Kidney tubule cell (primary cell): ENCODE measurements at places on chromosomes 6 and 20.

DNA sequence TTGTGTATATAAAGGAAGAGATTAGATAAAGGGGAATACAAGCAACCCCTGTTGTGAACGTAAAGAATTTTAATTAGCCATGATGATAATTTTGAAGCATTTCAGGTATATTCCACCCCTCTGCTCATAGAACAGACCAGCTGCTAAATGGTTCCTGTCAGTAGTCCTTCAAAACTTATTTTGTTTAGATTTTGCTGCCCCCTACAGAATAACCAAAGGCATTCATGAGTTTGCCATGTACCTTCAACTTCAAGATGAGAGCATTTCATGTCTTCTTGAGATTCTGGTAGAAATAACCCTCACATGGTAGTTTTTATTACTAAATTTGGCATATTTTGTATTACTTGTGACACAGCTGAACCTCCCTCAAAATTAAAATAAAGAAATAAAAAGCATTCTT is 1586.7 kb downstream of the HACE1 start:
- peak; percentile 3 for DNase-seq

- no peak for DNase-seq
Observed at GRCh38 chr6:159948199-159948598, 20.7 kb upstream of the IGF2R start.

GRCh38 chr20:46025376-46025783 is 3.6 kb upstream of the SLC12A5 start:
- no peak for DNase-seq

- peak; percentile 64 for DNase-seq
Observed at GRCh38 chr6:19719691-19720128, 117.5 kb upstream of the ID4 start.

DNA sequence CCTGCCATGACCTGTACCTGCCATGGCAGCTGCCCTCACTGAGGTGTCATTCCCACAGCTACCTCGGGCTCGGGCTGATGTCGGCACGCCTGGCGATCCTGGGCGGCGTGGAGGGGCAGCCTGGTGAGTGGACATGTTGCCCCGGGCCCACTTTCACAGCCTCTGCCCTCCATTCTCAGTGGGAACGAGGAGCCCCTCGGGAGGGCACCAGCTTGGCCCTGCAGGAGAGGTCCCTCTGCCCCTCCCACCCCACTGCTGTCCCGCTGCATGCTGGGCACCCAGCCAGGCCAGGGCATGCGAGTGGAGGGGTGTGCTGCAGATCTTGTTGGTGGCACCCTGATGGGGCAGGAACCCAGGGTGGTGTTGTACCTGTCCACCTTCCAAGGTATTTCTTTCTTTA is 23.0 kb downstream of the ENTPD6 start:
- no peak for DNase-seq

DNA sequence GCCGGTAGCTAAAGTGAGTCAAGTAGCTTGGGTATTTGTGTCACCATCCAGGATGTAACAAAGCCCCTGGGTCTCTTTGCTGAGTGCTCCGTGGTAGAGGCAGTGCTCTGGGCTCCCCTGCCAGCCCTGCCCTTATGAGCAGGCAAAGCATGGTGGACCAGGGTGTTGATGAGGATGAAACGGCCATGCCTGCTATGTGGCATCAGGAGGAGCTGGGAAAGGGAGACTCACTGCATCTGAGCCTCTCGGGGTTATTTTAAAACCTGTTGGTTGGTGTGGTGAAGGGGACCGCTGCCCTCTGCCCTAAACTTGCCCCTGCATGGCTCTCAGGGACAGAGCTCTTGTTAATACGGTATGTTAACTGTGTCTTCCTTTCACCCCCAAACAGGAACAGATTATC is 143.1 kb downstream of the DTNBP1 start:
- no peak for DNase-seq

DNA sequence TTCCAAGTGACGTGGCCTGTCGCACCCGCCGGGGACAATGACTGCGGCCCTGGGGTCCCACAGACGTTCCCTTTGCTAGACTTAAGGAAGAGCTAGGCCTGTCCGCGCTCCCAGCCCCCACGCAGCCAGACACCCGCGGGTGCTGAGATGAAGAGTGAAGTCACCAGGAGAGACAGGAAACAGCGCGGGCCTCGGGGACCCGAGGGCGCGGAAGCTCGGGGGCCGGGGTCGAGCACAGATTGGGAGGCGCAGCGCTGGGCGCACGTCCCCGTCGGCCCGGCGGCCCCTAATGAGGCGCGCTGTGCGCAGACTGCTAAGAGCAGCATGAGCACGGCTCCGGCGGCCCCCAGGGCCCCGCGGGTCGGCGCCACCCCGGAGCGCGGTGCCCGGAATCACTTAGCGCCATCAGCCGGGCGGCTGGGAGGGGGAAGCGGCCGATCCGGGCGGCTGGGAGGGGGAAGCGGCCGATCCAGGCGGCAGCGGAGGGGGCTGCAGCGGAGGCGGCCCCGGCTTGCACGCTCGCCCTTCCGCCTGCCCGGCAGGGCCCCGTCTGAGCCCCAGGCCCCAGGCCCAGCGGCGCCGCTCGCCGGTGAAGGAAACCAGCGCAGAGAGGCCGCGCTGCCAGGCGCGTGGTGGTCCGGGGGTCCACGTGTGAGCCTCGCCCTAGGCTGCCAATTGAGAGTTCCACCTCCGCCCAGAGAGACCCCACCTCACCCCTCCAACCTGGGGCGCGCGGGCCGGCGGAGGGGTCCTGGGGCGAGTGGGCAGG is 8.3 kb upstream of the AVP start:
- no peak for DNase-seq

GRCh38 chr20:25860531-25861150 is 164.0 kb upstream of the ZNF337 start:
- no peak for DNase-seq

GRCh38 chr6:108744996-108745395 is 103.2 kb upstream of the ARMC2 start:
- no peak for DNase-seq

- DNase-seq, result no peak
Observed at GRCh38 chr20:38269040-38269439, 8.5 kb upstream of the KIAA1755 start.

- no peak for DNase-seq
Observed at GRCh38 chr20:59071216-59071615, 28.6 kb upstream of the PRELID3B start.

DNA sequence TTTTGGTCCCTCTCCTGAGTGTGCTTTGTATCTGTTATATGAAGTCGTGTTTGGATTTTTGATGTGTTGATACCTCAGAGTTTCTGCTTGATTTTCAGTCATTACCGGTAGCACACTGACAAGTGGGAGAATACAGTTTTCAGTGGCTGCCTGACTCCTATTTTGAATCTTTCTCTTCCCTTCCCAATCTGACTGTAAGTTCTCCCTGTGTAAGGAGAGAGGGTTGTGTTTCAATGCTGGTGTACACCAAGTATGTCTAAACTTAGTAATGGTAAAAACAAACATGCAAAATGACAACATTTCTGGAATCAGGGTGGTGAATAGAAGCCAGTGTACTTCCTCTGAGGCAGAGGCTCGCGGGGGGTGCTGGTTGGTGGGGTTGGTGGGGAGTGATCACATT is 103.4 kb downstream of the HIVEP1 start:
- no peak for DNase-seq

- no peak for DNase-seq
Observed at GRCh38 chr6:191487-192312, 100.6 kb upstream of the DUSP22 start.
